ENCODE measurements at places on chromosomes 7 and 10.

- H3K4me1 ChIP-seq, result peaks cover 91% of the 10 kb centered on the region
- peak overlapping the region; percentile 56 for H3K27ac ChIP-seq
- H3K36me3 ChIP-seq, result peaks cover 79% of the 10 kb centered on the region
- DNase-seq, result no peak
Observed at GRCh38 chr10:11209830-11210181, 192.1 kb downstream of the CELF2 start.

DNA sequence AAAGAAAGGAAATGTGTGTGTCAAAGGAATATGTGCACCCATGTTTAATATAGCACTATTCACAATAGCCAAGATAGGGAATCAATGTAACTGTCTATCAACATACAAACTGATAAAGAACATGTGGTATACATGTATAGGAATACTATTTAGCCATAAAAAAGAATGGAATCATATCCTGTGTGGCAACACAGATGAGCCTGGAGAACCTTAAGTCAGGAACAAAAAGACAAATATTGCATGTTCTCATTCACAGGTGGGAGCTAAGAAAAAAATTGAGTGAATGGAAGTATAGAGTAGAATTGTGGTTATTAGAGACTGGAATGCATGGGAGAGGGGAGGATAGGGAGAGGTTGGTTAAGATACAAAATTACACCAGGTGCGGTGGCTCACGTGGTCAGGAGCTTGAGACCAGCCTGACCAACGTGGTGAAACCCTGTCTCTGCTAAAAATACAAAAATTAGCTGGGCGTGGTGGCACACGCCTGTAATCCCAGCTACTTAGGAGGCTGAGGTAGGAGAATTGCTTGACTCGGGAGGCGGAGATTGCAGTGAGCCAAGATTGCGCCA is 10.5 kb downstream of the URGCP start:
- H3K36me3 ChIP-seq, result peaks cover 26% of the 10 kb centered on the region
- H3K4me3 ChIP-seq, result no peak overlapping the region
- H3K27me3 ChIP-seq, result no peaks in the 10 kb centered on the region
- H3K4me1 ChIP-seq, result peaks cover 20% of the 10 kb centered on the region

GRCh38 chr7:156194813-156195212 is 382.6 kb upstream of the SHH start:
- no peak for DNase-seq
- no peak overlapping the region for H3K4me3 ChIP-seq
- H3K27me3 ChIP-seq, result peaks cover 4% of the 10 kb centered on the region
- no peak overlapping the region for H3K27ac ChIP-seq
- no peaks in the 10 kb centered on the region for H3K36me3 ChIP-seq
- H3K4me1 ChIP-seq, result no peaks in the 10 kb centered on the region

DNA sequence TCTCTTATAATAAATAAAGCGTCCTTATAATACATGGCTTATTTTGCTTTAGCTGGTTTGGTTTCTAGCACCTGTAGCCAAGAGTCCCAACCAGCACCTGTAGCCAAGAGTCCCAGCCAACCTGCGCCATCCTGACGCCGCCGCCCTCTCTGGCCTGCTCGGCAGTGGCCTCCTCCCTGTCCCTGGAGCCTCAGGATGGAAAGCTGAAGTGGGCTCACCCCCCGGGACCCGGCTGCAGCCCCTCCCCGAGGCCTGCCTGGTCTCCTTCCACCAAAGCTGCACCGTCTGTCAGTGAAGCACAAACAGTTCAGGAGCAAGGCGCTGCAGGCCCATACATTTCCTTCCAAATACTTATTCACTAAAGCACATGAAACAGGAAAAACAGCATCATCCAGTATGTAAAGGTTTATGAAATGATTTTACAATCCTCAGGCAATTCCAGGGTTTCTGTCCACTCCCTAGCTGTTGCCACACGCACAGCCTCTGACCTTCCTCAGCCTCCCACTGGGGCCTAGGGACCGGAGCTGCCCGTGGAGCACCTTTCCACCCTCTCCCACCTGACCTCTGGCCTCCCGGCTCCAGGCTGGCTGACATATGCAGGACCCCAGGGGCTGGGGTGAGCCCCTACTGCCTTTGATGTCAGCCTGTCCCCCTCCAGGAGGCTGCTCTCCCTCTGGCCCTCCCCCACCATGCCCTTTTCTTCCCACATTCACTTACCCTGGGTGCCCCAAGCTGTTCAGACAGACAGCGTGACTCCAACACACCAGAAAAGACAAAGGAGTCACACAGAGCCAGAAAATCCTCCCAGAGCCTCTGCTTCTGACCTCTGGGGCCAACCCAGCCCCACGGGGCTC is 149.6 kb upstream of the PPP2R2D start:
- H3K4me3 ChIP-seq, result no peak overlapping the region
- no peaks in the 10 kb centered on the region for H3K4me1 ChIP-seq
- H3K27me3 ChIP-seq, result peaks cover 6% of the 10 kb centered on the region
- no peaks in the 10 kb centered on the region for H3K36me3 ChIP-seq
- no peak overlapping the region for H3K27ac ChIP-seq

DNA sequence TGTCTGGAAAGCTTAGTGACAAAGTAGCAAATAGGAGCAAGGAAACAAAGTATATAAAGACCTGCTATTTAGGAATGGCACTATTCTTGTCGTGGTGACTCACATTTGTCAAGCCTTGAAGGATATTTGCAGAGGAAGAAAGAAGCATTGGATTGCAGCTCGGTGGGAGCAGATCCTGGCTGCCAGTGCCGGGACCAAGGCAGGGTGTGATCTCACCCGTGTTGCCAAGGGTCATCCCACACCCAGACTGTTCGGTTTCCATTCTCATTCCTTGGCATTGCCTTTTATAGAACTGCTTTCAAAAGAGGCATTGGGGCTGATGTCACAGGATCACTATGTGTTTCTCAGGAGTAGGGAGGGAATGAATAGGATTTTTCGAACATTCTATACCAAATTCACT is 176.2 kb downstream of the GALNT17 start:
- DNase-seq, result no peak
- no peaks in the 10 kb centered on the region for H3K36me3 ChIP-seq
- H3K27me3 ChIP-seq, result no peaks in the 10 kb centered on the region
- no peak overlapping the region for H3K27ac ChIP-seq
- H3K4me3 ChIP-seq, result no peak overlapping the region

GRCh38 chr7:137757146-137757925 is 89.4 kb downstream of the DGKI start:
- H3K4me3 ChIP-seq, result no peak overlapping the region
- H3K36me3 ChIP-seq, result no peaks in the 10 kb centered on the region
- no peak for DNase-seq
- H3K4me1 ChIP-seq, result no peaks in the 10 kb centered on the region
- peaks cover 4% of the 10 kb centered on the region for H3K27me3 ChIP-seq

- H3K27ac ChIP-seq, result no peak overlapping the region
- H3K4me1 ChIP-seq, result no peaks in the 10 kb centered on the region
- no peak for DNase-seq
- no peaks in the 10 kb centered on the region for H3K36me3 ChIP-seq
- no peak overlapping the region for H3K4me3 ChIP-seq
- H3K27me3 ChIP-seq, result peaks cover 4% of the 10 kb centered on the region
Observed at GRCh38 chr7:23264916-23265458, 18.4 kb downstream of the GPNMB start.

GRCh38 chr7:155983176-155983815 is 171.0 kb upstream of the SHH start:
- DNase-seq, result no peak
- no peaks in the 10 kb centered on the region for H3K36me3 ChIP-seq
- no peak overlapping the region for H3K27ac ChIP-seq
- peaks cover 3% of the 10 kb centered on the region for H3K4me1 ChIP-seq
- H3K4me3 ChIP-seq, result no peak overlapping the region

DNA sequence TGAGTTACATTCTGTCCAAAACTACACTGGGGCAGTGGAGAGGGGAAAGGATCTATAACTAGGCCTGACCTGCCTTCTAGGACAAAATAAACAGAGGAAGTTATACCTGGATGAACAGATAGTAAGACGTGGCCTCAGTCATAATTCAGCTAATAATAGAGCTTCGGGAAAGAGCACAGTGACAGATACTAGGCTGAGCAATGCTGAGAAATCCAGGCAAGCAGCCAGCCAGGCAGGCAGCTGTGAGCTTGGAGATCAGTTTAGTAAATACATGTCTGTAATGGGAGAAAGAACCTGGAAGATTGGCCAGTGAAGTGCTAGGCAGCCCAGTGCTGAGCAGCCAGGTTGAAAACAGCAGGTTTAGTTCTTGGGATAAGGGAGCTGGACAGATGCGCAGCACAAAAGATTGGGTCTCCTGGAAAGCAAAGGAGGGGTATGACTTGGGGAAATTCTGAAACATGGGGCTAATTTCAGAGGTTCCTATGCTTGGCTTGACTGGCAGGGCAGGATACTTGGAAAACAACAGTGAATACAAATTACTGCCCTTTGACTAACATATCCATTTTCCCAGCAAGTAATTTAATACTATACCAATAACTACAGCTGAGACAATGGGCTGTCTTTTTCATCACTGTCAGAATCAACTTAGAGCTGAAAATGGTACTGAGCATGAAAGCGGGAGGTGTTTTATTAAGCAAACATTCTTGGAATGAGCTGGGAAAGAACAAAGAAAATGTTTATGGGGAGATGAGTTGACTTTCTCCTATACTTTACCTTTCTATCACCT is 140.8 kb downstream of the DGKB start:
- H3K4me3 ChIP-seq, result no peak overlapping the region
- H3K4me1 ChIP-seq, result no peaks in the 10 kb centered on the region

DNA sequence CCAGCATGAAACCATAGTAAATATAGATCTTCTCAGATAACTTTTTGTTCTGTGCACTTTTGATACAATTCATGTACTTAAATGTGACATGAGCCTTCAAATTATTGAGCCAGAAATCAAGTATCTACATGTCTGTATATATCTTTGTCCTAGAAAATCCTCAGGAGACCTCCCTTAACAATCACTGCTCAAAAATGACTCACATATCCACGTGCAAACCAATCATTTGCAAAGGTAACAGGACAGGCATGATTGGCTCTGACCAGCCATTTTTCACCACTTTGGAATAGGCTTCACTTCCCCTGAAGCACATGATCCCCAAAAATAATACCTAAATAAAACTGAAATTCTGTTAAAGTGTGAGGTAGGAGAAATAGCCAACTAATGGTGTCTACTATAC is 902.5 kb downstream of the PCDH15 start:
- DNase-seq, result no peak
- H3K36me3 ChIP-seq, result no peaks in the 10 kb centered on the region
- H3K27ac ChIP-seq, result no peak overlapping the region

DNA sequence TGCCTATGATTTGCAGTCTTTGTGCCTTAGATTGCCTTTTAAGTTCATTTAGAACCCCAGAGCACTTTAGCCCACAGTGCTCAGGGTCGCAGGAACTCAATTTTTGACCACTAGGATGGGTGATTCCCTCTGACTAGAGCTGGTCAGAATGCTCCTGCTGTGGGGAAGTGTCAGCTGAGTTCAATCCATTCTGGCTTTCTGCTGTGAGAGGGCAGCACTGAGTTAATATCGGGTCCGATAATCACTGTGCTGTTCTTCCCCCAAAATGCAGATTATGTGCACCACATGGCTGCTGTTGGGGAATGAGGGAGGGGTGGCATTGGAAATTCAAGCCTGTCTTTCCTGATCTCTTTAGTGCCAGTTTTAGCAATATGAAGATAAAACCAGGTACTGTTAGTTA is 886.4 kb downstream of the DNAJB9 start:
- H3K4me3 ChIP-seq, result no peak overlapping the region
- H3K27ac ChIP-seq, result no peak overlapping the region
- no peaks in the 10 kb centered on the region for H3K4me1 ChIP-seq
- no peak for DNase-seq
